ENCODE measurements at places on chromosomes 7 and 10. TPM values are rescaled to one million over a fixed set of nuclear protein-coding genes. Genes with fewer than 3 reads are reported as not detected.
A peak's percentile ranks its signal among the peaks of the same experiment; 100 is the strongest.

The CYP3A7 gene
- not detected for total RNA-seq

- no peaks in the 10 kb centered on the region for H3K4me1 ChIP-seq
- DNase-seq, result no peak
- H3K36me3 ChIP-seq, result no peaks in the 10 kb centered on the region
Observed at GRCh38 chr10:130377986-130378540, 241.9 kb downstream of the GLRX3 start.

The STAG3 gene
- total RNA-seq, result 0.83 TPM

DNA sequence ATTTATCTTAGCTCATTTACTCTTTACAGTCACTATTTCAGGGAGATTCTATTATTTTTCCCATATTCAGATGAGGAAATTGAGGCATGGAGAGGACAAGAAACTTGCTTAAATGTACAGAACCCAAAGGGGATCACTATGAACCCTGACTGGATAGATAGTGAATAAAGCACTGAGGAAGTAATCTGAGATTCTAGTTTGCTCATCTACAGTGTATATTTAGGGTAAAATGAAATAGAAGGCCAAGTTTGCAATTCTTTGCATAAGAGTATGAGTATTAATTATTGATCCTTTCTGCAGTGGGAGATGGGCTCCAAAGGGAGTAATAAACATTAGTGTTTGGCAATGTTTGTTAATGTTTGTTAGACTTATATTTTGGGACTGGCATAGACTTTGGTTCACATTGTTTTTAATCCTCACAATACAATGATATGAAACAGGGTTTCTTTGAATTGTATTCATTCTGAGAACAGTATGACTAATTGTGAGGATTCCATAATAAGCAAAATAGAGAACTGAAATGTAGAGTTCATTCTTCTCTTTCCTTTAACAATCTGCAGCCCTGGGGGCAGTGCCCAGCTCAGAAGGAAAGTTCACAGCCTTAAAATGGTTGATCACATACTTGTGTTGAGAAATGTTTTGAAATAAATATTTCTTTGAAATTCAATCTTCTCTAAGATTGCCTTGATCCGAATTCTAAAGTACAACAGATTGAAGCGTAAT is 131.0 kb upstream of the ZNF804B start:
- H3K4me3 ChIP-seq, result no peak overlapping the region
- H3K27ac ChIP-seq, result no peak overlapping the region
- H3K27me3 ChIP-seq, result no peaks in the 10 kb centered on the region
- no peak for DNase-seq
- no peaks in the 10 kb centered on the region for H3K4me1 ChIP-seq
- no peaks in the 10 kb centered on the region for H3K36me3 ChIP-seq

DNA sequence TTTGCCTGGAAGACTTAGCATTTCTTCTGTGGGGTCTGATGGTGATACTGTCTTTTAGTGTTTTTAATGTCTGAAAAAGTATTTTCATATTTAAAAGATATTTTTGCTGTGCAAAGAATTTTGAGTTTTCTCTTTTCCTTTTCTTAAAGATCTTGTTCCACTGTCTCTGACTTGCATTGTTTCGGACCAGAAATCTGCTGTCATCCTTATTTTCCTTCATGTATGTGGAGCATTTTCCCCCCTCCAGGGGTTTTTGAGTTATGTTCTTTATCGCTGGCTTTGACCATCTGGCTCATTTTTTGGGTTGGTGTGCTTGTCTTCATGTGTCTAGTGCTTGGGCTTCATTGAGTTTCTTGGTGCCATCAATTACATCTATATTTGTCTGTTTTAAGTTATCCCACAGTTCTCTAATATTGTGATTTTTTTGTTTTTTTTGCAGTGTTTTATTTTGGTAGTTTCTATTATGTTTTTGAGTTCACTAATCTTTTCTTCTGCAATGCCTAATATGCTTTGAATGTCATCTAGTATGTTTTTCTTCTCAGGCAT is 119.9 kb downstream of the MGMT start:
- H3K27ac ChIP-seq, result no peak overlapping the region
- H3K27me3 ChIP-seq, result no peaks in the 10 kb centered on the region
- DNase-seq, result no peak
- H3K36me3 ChIP-seq, result no peaks in the 10 kb centered on the region

The OPN4 gene
- 0.23 TPM for total RNA-seq

- H3K27ac ChIP-seq, result peak overlapping the region; percentile 36
- no peak for DNase-seq
- no peak overlapping the region for H3K4me3 ChIP-seq
- peaks cover 25% of the 10 kb centered on the region for H3K4me1 ChIP-seq
- H3K27me3 ChIP-seq, result no peaks in the 10 kb centered on the region
- no peaks in the 10 kb centered on the region for H3K36me3 ChIP-seq
Observed at GRCh38 chr10:127976286-127976685, 69.4 kb downstream of the PTPRE start.

GRCh38 chr10:131477457-131478121 is 166.1 kb upstream of the TCERG1L start:
- H3K27me3 ChIP-seq, result no peaks in the 10 kb centered on the region
- no peak overlapping the region for H3K27ac ChIP-seq
- no peak for DNase-seq
- H3K36me3 ChIP-seq, result no peaks in the 10 kb centered on the region
- no peaks in the 10 kb centered on the region for H3K4me1 ChIP-seq

The GCK gene
- not detected for total RNA-seq
